ENCODE measurements at places on chromosomes 4 and X. TPM values are rescaled to one million over a fixed set of nuclear protein-coding genes. Genes with fewer than 3 reads are reported as not detected.

GRCh38 chr4:124537971-124538370 is 174.6 kb downstream of the ANKRD50 start:
- no peak overlapping the region for H3K4me3 ChIP-seq
- H3K36me3 ChIP-seq: no peaks in the 10 kb centered on the region
- no peak for DNase-seq
- no peaks in the 10 kb centered on the region for H3K4me1 ChIP-seq

GRCh38 chr4:38082021-38082420 is 121.8 kb downstream of the PTTG2 start:
- H3K27ac ChIP-seq: no peak overlapping the region
- peaks cover 16% of the 10 kb centered on the region for H3K4me1 ChIP-seq
- DNase-seq: no peak
- H3K36me3 ChIP-seq: no peaks in the 10 kb centered on the region
- H3K27me3 ChIP-seq: no peaks in the 10 kb centered on the region

DNA sequence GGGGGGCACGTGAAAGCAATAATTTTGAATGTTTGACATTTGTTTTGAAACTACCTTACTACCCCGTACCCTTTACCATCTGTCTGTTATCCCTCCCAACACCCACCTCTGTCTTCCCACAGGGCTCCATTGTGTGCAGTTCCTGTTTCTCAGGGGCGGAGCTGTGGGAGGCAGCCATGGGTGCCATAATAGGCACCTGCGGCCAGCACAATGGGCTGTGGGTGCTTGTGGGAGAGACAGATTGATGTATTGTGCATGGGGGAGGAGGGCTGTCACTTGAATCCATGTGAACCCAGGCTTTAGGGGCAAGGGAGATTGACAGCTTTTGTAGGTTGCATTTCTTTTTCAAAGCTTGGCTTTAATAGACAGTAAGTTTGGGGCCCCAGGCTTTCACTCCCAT is 122.6 kb upstream of the CXorf66 start:
- no peaks in the 10 kb centered on the region for H3K36me3 ChIP-seq
- H3K27ac ChIP-seq: no peak overlapping the region
- H3K27me3 ChIP-seq: no peaks in the 10 kb centered on the region
- peaks cover 5% of the 10 kb centered on the region for H3K4me1 ChIP-seq
- H3K4me3 ChIP-seq: no peak overlapping the region

DNA sequence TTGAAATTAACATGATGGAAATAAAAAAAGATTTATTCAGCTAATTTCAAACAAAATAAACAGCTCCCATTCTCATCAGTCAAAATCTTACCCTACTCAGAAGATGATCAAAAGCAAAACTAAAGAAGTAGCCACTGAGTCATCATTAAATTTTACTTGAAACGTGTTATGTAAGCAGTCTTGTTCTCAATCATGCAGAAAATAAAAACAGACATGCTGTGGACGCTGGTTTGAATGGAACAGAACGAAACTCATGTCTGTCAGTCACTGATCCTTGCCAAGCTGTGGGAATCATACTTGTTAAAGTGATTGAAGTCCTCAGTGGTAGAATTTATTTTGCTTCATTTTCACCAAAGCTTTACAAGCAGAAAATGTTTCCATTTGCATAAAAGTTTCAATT is 77.2 kb upstream of the TLR3 start:
- peak overlapping the region; percentile 61 for H3K27ac ChIP-seq
- peaks cover 27% of the 10 kb centered on the region for H3K4me1 ChIP-seq
- no peak for DNase-seq

- no peak for DNase-seq
- no peaks in the 10 kb centered on the region for H3K27me3 ChIP-seq
- no peaks in the 10 kb centered on the region for H3K36me3 ChIP-seq
Measured at GRCh38 chrX:82648062-82648461, 860.0 kb upstream of the POU3F4 start.

- H3K27ac ChIP-seq: no peak overlapping the region
- no peaks in the 10 kb centered on the region for H3K36me3 ChIP-seq
- DNase-seq: no peak
- no peak overlapping the region for H3K4me3 ChIP-seq
- no peaks in the 10 kb centered on the region for H3K27me3 ChIP-seq
Measured at GRCh38 chr4:159010100-159010499, 92.8 kb upstream of the RAPGEF2 start.

GRCh38 chr4:1336088-1336491 is 10.9 kb upstream of the UVSSA start:
- DNase-seq: no peak
- no peak overlapping the region for H3K27ac ChIP-seq
- H3K27me3 ChIP-seq: no peaks in the 10 kb centered on the region
- H3K4me1 ChIP-seq: no peaks in the 10 kb centered on the region
- H3K4me3 ChIP-seq: no peak overlapping the region

GRCh38 chr4:64781737-64782326 is 372.6 kb upstream of the TECRL start:
- no peak overlapping the region for H3K27ac ChIP-seq
- no peaks in the 10 kb centered on the region for H3K36me3 ChIP-seq
- H3K4me1 ChIP-seq: peaks cover 9% of the 10 kb centered on the region
- DNase-seq: no peak

DNA sequence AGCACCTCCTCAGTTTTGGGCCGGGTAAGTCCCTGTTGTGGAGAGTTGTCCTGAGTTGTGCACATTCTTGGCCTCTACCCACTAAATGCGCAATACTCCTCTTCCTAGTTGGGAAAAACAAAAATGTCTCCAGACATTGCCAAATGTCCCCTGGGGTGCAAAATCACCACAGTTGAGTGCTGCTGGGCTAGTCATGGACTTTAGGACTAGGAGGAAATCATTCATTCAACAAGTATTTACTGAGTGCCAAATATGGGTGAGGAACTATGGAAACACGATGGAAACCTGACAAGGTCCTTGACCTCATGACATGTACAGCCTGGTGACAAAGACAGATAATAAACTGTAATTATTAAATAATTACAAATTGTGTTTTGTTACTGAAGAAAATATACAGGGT is 71.6 kb downstream of the STX18 start:
- no peaks in the 10 kb centered on the region for H3K27me3 ChIP-seq
- DNase-seq: no peak
- H3K4me3 ChIP-seq: no peak overlapping the region
- peaks cover 5% of the 10 kb centered on the region for H3K36me3 ChIP-seq

GRCh38 chr4:53905941-53906377 is 158.4 kb downstream of the CHIC2 start:
- H3K4me1 ChIP-seq: peaks cover 18% of the 10 kb centered on the region
- peak overlapping the region; percentile 18 for H3K4me3 ChIP-seq
- DNase-seq: peak; percentile 60
- H3K27ac ChIP-seq: no peak overlapping the region
- no peaks in the 10 kb centered on the region for H3K27me3 ChIP-seq

GRCh38 chr4:52142816-52143215 is 91.7 kb downstream of the SPATA18 start:
- no peak overlapping the region for H3K4me3 ChIP-seq
- H3K27me3 ChIP-seq: no peaks in the 10 kb centered on the region
- no peaks in the 10 kb centered on the region for H3K36me3 ChIP-seq
- no peak overlapping the region for H3K27ac ChIP-seq
- no peak for DNase-seq
- no peaks in the 10 kb centered on the region for H3K4me1 ChIP-seq

- no peaks in the 10 kb centered on the region for H3K36me3 ChIP-seq
- no peak overlapping the region for H3K4me3 ChIP-seq
- no peaks in the 10 kb centered on the region for H3K4me1 ChIP-seq
- H3K27me3 ChIP-seq: no peaks in the 10 kb centered on the region
- H3K27ac ChIP-seq: no peak overlapping the region
- no peak for DNase-seq
Measured at GRCh38 chr4:36392024-36392423, 110.6 kb downstream of the DTHD1 start.

GRCh38 chr4:186500721-186501304 is 54.6 kb downstream of the MTNR1A start:
- DNase-seq: peak; percentile 7
- no peak overlapping the region for H3K4me3 ChIP-seq
- H3K27me3 ChIP-seq: no peaks in the 10 kb centered on the region
- no peak overlapping the region for H3K27ac ChIP-seq
- H3K4me1 ChIP-seq: no peaks in the 10 kb centered on the region
- no peaks in the 10 kb centered on the region for H3K36me3 ChIP-seq

DNA sequence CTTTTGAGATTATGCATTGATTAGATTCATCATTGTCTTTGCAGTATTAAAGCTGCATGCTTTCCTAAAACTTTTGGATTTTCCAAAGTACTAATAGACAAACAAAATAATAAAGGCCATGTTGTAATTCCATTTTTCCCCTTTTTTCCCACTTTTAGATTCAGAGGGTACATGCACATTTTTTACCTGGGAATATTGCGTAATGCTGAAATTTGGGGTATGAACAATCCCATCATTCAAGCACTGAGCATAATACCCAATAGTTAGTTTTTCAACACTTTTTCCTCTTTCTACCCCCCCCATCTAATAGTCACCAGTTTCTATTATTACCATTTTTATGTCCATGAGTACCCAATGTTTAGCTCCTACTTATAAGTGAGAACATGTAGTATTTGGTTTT is 1863.6 kb downstream of the STIM2 start:
- H3K27me3 ChIP-seq: no peaks in the 10 kb centered on the region
- no peak overlapping the region for H3K27ac ChIP-seq
- no peak overlapping the region for H3K4me3 ChIP-seq
- H3K4me1 ChIP-seq: no peaks in the 10 kb centered on the region
- no peaks in the 10 kb centered on the region for H3K36me3 ChIP-seq

GRCh38 chrX:115017455-115017854 is at the start of gene IL13RA2:
Gene IL13RA2, minus strand, starts transcription at chrX:115017616. Its CDS starts 347 bp downstream, at chrX:115017269.
- H3K4me1 ChIP-seq: no peaks in the 10 kb centered on the region
- H3K27me3 ChIP-seq: no peaks in the 10 kb centered on the region
- no peaks in the 10 kb centered on the region for H3K36me3 ChIP-seq
- H3K27ac ChIP-seq: no peak within 1 kb of the TSS

The NXF2 gene
- total RNA-seq: not detected

The GLRA2 gene
- not detected for total RNA-seq

The LIMCH1 gene
- total RNA-seq: 136 TPM

The TCEAL5 gene
- total RNA-seq: 2.2 TPM

The RBM46 gene
- total RNA-seq: 2.2 TPM
